ENCODE measurements at places on chromosomes 5 and 9.

- no peak for DNase-seq
Measured at GRCh38 chr9:81741103-81741502, 51.8 kb upstream of the TLE1 start.

DNA sequence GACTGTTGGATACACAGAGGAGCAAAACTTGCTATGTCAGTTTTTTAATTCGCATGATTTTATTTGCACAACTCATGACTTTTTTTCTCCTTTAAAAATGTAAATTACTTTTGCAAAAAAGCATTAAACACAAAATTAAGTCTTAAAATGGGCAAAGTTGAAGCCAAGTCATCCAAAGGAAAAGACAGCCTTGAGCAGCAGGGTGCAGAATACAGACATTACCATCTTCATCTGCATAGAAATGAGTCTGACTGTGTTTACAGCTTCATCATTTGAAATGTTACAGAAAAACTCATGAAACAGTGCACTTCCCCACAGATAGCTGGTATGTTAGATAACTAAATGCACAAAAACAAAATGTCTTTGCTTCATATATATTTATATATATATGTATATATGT lies 101.4 kb downstream of the TSSK1B start:
- DNase-seq: no peak

GRCh38 chr9:91359734-91360470 lies 1.8 kb downstream of the AUH start:
- peak; percentile 18 for DNase-seq

- DNase-seq: peak; percentile 48
Measured at GRCh38 chr5:171776770-171777759, 8.6 kb upstream of the SMIM23 start.

GRCh38 chr9:114574438-114574837 lies 13.1 kb upstream of the ATP6V1G1 start:
- no peak for DNase-seq

- DNase-seq: no peak
Measured at GRCh38 chr9:126461029-126461428, 134.4 kb downstream of the MVB12B start.

- no peak for DNase-seq
Measured at GRCh38 chr5:118397236-118397635, 591.1 kb downstream of the DTWD2 start.

DNA sequence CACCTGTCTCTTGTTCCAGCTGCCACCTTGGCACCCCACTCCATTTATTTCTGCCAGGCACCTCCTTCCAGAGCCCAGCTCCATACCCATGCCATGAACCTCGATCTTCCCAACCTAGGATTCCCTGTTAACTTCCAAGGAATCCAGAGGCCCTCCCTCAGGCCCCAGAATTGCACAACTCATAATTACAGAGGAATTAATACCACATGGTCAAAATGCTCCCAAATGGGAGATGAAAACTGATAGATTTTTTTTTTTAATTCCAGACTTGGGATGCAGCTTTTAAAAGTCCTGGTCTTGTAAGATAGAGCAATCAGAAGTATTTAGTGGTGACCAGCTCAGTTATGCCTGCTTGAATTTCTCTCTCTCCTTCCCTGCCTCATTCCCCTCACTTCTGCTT lies 96.2 kb upstream of the CCDC112 start:
- peak; percentile 76 for DNase-seq

DNA sequence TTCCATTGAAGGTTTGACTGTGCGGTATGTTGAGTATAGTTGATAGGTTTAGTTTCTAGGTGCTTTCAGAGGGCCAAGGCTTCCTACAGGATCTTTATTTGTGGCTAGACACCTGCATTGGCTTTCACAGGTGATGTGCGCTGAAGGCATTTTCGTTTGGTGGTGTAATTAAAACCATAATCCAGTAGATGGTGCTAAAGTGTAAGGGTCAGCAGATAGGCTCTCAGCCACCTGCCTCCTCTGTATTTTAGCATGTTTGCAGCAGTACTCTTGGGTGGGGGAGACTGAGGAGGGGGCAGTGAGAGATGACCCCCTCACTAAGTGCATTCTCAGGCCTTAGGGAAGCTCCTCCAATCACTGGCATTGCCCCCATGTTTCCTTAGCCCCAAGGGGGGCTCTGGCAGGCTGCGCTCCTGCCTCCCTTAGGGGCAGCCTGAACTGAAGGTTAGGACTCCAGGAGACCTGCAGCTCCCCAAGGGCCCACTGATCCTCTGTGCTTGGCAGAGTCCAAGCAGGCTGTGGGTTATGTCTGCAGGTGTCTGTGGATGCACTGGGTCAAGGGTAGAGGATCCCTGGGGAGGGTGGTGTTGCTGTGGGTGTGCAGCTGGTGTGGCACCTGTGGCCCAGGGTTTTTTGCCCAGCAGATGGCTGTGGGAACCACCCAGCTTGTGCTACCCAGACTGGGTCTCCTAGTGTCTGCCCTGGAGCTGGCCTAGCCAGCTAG lies 23.4 kb downstream of the CDK20 start:
- peak; percentile 42 for DNase-seq

GRCh38 chr5:89069591-89069990 lies 186.6 kb upstream of the MEF2C start:
- no peak for DNase-seq

DNA sequence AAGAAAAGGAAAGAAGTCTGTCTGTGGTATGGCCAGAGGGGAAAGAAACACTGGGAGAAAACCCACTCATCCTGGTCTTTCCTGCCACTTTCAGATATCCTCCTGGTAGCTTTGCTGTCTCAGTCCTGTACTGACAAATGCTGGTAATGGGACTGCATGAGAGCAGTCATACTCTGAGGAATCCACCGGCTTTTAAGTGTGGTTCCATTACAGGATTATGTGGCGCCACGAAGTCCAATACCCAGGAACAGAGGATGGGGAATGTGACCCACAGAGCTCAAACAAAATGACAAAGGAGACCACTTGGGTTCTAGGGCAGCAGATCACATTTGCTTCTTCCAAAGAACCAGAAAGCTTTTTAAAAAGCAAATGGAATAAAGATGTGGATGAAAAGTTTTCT lies 26.3 kb upstream of the FBP1 start:
- DNase-seq: no peak

- no peak for DNase-seq
Measured at GRCh38 chr5:133691448-133691847, 79.1 kb upstream of the FSTL4 start.

GRCh38 chr5:80071510-80072021 lies 36.4 kb downstream of the THBS4 start:
- no peak for DNase-seq

- DNase-seq: peak; percentile 84
Measured at GRCh38 chr5:38509185-38509584, 47.3 kb downstream of the LIFR start.

GRCh38 chr9:93479726-93480125 lies 26.3 kb upstream of the FAM120AOS start:
- peak; percentile 78 for DNase-seq

DNA sequence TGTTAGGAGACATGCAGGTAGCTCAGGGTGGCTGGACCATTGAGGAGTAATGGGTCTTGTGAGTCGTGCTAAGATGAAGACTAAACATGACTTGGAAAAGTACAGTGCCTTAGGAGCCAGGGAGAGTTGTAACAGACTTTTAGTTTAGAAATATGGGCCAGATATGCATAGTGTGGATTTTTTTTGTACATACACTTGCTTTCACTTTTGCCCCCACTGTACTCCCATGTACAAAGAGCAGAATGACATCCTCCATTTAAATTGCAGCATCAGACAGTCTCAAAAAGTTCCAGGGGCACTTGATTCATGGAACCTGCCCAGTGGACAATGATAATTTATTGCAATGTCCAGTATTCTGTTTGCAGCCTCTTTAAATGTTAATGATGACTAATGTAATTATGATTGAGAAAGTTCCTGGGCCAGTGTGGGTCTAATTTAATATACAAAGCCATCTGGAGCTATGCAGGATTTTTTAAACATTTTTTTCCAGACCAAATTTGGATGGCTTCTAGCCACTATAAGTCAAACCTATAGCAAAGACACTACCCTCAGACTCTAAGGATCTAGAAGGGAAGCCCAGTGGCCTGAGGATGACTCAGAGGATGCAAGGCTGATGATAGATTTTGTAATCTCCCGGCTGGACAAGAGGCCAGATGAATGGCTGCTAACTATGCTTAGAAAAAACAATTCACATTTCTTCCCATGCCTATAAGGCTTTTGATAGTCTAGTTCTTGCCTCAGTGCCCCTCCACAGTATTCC lies 80.1 kb downstream of the TRPC7 start:
- DNase-seq: peak; percentile 49

DNA sequence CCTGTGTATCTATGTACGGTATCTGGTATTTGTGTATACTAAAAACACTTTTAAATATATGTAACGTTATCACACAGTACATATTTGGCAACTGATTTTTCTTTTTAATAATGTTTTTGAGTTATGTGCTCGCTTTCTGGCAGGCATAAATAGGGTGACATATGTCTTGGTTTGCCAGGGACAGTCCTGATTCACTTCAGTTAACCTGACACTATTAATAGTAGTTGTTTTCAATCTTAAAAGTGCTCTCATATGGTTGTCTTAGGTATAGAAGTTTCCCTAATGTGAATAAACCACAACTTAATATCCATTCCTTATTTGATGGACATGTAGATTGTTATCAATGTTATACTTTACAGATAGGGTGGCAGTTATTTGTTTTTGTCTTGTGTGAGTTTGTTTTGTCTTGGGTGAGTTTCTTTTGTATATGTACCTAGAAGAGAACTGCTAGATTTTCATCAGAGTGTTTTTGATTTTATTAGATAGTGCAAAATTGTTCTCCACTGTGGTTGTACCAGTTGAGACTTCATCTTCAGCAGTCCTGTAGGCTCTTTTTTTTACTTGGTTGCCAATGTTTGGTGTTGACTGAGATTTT lies 7.9 kb downstream of the G3BP1 start:
- no peak for DNase-seq

GRCh38 chr5:129689045-129689444 lies 58.8 kb upstream of the MINAR2 start:
- no peak for DNase-seq

- DNase-seq: no peak
Measured at GRCh38 chr5:157369507-157369906, 90.5 kb upstream of the NIPAL4 start.

GRCh38 chr9:128120061-128120740 lies 7.3 kb downstream of the PTGES2 start:
- no peak for DNase-seq

DNA sequence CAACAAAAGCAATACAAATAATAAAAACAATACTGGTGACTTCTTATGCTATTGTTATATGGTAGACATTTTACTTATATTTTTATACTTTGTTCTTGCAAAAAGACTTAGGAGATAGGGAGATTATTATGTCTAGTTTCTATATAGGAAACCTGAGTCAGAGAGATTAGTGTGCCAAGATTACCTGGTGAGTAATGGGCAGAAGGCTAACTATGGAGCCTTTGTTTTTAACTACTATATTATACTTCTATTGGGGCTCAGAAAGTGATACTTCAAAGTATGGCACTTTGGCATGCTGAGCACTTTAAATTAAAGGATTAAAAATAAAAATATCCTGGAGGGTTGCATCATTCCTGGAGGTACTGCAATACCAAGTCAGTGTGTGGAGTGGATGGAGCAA lies 117.5 kb upstream of the CLINT1 start:
- no peak for DNase-seq

DNA sequence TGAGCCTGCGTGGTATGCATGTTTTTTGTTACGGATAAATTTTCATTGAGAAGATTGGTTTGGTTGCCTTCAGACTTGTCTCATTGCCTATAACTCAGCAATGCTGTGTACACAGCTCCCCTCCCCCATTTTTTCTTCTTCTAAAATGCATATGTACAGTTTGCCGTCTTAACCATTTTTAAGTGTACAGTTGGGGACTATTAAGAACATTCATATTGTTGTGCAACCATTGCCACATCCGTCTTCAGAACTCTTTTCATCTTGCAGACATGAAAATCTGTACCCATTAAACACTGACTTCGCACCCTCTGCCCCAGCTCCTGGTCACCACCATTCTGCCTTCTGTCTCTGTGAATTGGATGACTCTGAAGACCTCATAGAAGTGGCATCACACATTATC lies 6.2 kb downstream of the EXOC3 start:
- DNase-seq: no peak

GRCh38 chr9:109945573-109945972 lies 165.6 kb downstream of the PALM2AKAP2 start:
- peak; percentile 75 for DNase-seq

GRCh38 chr9:109186857-109187520 lies 19.9 kb upstream of the FRRS1L start:
- DNase-seq: no peak

GRCh38 chr9:95876595-95876994 lies 1.1 kb downstream of the ERCC6L2 start:
- peak; percentile 17 for DNase-seq

DNA sequence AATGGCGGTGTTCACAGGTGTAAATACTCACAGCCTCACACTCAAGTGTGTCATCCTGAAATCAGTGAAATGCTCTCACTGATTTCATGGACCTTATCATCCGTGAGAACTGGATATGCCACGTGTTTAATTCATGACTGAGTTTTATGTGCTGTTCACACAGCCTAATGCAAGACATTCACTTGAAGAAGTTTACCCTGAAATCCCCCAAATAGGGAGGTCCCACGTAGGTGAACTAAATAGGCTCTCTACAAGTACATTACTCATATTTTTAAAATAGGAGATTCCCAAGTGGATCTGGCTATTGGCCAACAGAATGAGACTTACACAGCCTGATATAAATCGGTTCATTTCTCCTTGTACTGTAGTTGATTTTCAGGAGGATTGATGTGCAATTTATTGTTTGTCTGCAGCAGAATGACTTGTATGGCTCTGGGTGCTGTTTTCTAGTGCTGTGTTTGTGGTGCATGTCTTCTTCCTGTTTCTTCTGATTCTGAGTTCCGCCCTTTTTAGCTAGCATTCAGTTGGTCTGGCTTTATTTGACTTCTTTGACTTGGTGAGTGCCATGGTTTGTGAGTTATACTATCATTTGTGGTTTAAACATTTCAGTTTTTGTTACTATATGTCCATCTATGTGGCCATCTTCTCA lies 25.1 kb downstream of the TRIO start:
- DNase-seq: peak; percentile 65

GRCh38 chr9:91395553-91396471 lies 27.8 kb downstream of the NFIL3 start:
- DNase-seq: peak; percentile 90

DNA sequence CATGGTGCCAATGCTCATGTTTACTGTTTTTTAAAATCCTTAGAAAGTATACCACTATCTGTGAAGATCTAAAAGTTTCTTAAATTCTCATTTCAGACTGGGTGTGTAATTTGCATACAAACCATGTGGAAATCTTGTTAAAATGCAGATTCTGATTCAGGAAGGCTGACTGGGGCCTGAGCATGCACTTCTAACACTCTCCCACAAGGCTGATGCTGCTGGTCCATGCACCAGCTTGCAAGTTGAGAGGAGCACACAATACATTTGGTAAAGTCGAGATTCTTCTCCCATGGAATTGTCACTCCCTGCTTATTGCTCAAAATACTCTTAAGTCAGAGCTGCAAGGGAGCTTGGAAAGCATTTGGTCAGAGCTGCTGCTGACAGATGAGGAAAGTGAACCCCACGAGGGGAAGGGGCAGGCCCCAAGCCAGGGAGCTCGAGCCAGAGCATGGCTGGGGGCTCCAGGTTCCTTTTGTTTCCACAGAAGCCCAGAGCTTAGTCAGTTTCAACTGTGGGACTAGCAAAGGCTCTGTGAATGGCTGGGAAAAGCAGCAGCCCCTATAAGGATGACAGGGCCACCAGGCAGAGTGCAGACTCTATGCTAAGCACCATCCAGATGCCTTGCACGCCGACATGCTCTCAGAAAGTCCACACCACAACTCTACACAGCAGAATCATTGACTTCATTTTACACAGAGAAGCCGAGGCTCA lies 93.5 kb upstream of the HAND1 start:
- no peak for DNase-seq

Data from fibroblast of mammary gland (primary cell).